ENCODE measurements at places on chromosomes 5 and 9. TPM values are rescaled to one million over a fixed set of nuclear protein-coding genes. Genes with fewer than 3 reads are reported as not detected.

GRCh38 chr9:70079417-70080037 lies 35.9 kb downstream of the MAMDC2 start:
- no peak for DNase-seq

- no peak for DNase-seq
Measured at GRCh38 chr5:155989879-155990278, 337.1 kb upstream of the SGCD start.

DNA sequence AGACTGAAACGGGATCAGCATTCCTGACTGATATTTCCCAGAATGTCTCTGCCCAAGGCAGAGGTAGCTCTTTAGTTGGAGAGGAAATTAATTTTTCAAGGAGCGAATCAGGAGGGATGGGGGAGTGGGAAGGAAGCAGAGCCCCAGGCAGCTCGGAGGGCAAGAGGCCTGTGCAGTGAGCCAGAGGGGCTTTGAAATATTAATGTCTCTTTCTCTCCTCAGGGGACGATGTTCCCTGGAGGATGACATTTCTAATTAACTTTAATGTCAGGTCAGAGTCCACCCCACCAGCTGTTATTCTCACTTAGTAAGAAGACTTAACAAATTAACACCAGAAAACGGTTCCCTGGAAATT lies 45.6 kb downstream of the SLC6A7 start:
- DNase-seq: no peak

- no peak for DNase-seq
Measured at GRCh38 chr9:132547436-132547835, 35.0 kb upstream of the BARHL1 start.

DNA sequence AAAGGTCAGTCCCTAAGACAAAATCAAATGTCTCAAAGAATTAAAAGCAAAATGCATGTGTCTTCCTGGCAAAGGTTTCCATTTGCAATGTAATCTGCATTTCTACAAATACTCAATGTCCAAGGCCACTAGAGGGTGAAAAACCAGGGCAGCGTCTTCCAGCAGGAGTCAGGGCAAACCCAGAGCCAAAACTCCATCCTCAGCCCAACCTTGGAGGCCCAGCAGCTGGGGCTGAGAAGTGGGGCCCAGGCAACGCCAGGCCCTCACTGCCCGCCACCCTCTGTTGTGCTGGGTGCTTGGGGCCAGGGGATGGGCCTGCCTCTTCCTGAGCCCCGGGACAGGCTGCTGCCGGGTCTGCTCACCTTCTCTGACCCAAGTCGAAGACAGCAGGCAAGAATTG lies 200.1 kb downstream of the PAX5 start:
- no peak for DNase-seq

- no peak for DNase-seq
Measured at GRCh38 chr5:141799507-141800167, 78.6 kb downstream of the PCDH1 start.

DNA sequence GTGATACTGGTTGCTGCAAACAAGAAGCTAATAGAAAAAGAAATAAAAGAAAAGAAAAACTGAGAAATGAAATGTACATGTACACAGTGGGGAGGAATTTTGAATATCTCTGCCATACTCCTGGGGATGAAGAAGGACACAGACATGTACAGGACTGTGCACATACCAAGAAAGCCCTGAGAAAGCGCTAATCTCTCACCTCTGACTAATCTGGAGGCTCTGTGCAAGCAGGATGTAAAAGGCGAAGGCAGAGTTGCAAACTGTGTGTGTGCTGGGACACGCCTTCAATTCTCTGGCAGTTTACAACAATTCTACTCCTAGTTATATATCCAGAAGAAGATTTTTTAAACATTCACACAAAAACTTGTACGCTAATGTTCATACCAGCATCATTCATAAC lies 211.4 kb downstream of the KIAA0825 start:
- no peak for DNase-seq

GRCh38 chr9:117882171-117882570 lies 178.0 kb downstream of the TLR4 start:
- no peak for DNase-seq

DNA sequence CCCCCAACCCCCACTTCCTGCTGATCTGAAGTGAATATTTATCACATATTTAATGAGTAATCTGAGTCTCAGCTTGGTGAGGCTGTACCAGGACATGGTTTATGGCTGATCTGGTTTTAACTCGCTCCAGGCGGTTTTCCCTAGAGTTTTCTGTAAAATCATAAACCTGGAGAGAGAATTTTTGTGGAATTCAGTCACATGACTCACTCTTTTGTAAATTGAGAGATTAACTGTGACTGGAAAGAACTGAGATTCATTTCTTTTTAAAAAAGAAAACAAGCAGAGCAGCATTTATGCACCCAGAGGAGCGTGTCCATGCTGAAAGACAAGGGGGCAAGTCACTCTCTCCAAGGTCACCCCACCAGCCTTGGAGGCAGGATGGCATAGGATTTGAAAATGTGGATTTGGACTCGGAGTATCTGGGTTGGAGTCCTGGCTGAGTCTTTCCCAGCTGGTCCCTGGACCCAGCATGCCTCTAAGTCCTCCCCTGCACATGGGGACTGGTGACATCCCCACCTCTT lies 81.8 kb downstream of the ZNF618 start:
- no peak for DNase-seq

DNA sequence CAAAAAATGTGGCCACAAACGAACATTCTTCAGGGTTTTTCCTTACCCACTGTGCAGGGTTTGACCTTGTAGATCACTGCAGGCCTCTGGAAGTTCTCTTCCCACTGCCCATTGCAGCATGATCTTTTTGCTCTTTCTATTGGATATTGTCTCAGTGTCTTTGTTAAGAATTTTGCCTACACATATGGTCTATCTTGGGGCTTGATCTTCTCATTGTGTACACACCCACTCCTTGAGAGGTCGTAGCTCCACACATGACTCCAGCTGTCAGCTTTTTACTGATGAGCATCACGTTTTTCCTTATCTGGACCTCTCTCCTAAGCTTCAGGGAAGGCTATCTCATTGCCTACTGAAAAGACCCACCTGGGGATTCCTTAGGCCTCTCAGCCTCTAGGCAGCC lies 3.0 kb upstream of the GLRX start:
- DNase-seq: no peak

IL9 gene
- total RNA-seq: not detected

TCERG1 gene
- 133 TPM for total RNA-seq

Data from cerebellum (tissue), 4 donors.